ENCODE measurements at places on chromosomes 4 and X.

DNA sequence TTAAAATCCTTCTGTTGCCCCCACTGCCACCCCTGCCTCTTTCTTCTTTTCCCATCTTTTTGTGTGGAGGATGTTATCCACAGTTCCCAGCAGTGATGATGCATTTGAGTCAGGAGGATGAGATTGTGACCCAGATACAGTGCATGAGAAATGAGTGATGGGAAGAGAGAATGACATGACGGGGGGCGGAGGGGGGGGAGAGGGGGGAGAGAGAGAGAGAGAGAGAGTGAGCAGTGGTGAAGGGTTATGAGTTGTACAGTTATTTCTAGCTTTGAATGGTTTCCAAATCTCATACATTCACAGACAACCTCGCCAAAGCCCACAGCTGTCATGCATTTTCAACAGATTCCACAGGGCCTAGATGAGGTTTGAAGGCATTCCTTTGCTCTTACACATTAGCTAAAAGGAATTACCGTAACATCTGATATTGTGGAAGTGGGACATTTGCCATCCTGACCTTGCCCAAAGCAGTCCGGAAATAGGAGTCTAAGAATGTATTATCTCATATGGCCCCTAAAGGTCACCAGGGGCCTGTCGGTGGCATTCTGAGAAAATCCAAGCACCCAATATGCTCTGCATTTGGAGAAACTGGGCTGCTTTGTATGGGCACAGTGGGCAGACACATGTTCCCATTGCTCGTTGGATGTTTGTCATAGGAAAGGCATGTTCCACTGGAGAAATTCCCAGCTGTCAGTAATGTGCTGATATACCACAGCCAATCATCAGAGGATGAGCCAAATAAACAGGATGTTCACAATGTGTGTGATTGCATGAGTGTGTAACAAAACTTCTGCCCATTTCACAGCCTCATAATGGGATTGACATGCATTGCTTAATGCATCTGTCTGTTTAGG is 435.8 kb downstream of the SPRY1 start:
- no peak for DNase-seq

DNA sequence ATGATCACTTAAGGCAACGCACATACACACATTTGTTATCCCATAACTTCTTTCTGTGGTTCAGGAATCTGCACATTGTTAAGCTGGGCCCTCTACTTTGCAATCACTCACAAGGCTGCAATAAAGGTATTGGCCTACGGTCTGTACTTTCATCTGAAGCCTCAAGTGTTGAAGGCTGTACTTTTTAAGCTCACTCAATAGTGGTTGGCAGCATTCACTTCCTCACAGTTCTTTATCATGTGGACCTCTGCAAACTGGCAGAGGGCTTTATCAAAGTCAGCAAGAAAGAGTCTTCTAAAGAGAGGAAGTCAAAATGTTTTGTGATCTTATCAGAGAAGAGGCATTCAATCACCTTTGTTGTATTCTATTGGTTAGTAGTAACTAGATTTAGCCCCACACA is 301.4 kb upstream of the EPHA5 start:
- no peak for DNase-seq

DNA sequence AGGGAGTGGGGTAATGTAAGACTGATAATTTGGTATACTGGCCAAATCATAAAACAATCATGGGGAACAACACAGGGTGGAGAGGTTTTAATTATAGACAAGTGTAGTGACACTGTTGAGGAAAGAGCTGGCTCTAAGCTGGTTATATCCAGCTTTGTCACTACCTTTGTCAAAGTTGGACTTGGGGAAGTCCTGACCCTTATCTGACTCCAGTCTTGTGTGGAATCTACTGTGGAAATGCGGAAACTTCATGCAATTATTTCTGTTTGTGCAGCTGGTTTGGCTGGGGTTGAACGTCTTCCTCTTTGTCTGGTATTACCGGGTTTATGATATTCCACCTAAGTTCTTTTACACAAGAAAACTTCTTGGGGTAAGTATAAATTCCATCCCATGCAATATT is 2.0 kb downstream of the CYBB start:
- no peak for DNase-seq

- no peak for DNase-seq
Measured at GRCh38 chrX:45697591-45697990, 496.9 kb upstream of the DIPK2B start.

GRCh38 chrX:151396825-151397740 is at the start of gene VMA21:
Gene VMA21 (plus strand): TSS chrX:151397206. CDS start chrX:151397309, 103 bp downstream.
- DNase-seq = peak; percentile 47

GRCh38 chr4:66640233-66640990 is 904.9 kb downstream of the CENPC start:
- DNase-seq = no peak

GRCh38 chr4:185774131-185774653 is 37.8 kb downstream of the SORBS2 start:
- no peak for DNase-seq

GRCh38 chr4:53520116-53520515 is 71.2 kb downstream of the LNX1 start:
- no peak for DNase-seq

DNA sequence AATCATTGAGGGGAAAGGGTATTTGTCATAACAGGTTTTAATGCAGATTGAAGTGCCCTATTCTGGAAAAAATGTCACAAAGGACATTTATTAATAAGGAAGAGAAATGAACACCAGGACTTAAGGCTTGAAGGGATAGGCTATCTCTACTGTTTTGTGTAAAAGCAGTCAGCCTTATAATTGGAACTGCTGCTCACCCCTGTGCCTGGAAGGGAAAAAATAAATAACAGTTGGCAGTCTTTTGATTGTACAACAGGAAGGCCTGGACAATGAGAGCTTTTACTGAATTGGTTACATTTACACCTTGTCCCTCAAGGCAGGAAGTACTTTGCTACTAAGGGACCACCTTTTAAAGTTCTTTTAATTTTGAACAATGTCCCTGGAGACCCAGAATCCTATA is 17.8 kb upstream of the MAGED4 start:
- DNase-seq = no peak

GRCh38 chrX:75603833-75604232 is 81.0 kb upstream of the ZDHHC15 start:
- no peak for DNase-seq

- DNase-seq = no peak
Measured at GRCh38 chr4:147779451-147779850, 47.6 kb downstream of the ARHGAP10 start.
